Fibroblast of skin of back (primary cell): ENCODE measurements at places on chromosomes 1 and 21.

- DNase-seq, result no peak
These were observed 3.9 kb upstream of the P3R3URF start for GRCh38 chr1:46180082-46180616.

DNA sequence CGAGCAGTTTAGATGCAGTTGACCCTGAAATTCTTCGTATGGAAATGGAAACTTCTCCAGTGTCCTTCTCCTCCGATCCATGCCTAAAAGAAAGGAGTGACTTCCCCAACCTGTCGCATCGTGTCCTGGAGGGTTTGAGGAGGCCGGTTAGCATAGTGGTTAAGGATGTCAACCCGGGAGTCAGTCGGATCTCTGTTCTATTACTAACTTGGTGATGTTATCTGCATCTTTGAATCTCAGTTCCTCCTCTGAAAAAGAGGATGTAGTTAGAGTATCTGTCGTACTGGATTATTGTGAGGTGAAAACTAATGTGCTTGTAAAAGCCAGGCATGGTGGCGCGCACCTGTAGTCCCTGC, 684 bp downstream of the ZBTB8B start:
- DNase-seq, result no peak

GRCh38 chr1:212536586-212536985, 72.0 kb upstream of the ATF3 start:
- DNase-seq, result no peak

DNA sequence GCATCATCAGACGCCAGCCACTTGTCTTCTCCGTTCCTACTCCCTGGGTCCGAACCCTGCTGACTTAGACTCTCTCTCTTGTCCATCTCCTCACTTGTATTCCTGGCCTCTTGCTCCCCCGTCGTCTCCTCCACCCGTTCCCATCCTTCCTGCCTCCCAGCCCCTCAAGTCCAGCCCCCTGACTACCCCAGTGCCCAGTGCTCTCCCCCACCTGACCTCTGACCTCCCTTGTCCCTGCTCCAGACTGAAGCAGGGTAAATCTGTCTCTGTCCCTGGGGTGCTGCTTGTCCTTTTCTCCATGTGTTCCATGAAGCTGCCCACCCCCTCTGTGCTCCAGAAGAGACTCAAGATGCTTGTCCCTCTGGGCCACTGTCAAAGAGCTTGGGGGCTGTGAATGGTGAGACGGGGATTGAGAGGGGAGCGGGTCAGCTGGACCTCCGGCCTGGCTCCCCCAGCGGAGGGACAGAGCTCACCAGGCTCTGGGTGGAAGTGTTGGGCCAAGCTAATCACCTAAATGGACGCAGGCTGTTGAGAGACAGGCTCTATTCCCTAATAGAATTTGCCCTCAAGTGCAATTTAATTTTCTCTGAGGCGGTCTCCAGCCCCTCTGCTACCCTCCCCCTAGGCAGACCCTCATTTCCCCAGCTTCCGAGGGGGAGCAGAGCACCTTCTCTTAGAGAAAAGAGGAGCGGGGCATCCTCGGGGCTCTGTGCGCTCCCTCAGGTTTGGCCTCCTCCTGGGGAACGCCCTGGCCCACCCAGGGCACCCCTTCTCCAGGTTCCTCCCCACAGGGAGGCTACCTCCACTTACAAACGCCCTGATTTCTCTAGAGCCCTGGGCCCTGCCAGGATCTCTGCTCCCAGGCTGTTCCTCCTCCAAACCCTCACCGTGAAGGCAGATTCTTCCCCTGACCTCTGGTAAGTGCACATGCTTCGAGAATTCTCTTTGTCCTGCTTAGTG, 11.0 kb upstream of the LHX4 start:
- no peak for DNase-seq

- DNase-seq, result no peak
These were observed 11.0 kb downstream of the ALDH4A1 start for GRCh38 chr1:18891426-18891780.

DNA sequence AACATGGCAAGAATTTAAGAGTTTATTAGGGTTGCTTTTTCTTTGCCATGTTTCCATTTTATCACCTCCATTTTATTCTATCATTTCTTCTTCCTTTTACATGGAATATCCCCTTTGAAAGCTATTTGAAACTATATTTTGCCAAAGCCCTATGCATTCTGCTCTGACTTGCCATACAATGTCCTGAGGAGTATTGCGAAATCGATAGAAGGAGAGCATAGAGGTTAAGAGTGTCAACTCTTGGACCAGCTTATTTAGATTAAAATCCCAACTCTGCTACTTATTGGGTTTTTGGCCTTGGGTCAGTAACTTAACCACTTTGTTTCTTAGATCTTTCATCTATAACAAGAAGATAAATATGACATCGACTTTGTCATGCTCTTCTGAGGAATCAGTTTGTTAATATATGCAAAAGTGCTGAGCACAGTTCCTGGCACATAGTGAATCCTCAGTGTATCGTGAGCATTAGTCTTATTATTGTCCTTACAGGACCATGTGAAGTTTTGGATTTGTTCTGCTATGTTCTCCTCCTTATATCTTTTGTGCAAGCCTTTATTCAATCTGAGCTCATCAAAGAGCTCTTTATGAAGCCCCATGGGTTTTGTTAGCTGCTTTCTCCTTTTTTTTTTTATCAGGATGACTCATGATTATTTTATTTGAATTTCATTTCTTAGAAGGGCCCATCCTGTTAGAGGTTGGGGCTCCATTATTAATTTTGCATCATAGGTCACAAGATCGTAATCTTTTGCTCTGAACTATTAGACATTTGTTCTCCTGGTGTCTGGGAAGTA, 17.6 kb downstream of the ACKR1 start:
- DNase-seq, result no peak

DNA sequence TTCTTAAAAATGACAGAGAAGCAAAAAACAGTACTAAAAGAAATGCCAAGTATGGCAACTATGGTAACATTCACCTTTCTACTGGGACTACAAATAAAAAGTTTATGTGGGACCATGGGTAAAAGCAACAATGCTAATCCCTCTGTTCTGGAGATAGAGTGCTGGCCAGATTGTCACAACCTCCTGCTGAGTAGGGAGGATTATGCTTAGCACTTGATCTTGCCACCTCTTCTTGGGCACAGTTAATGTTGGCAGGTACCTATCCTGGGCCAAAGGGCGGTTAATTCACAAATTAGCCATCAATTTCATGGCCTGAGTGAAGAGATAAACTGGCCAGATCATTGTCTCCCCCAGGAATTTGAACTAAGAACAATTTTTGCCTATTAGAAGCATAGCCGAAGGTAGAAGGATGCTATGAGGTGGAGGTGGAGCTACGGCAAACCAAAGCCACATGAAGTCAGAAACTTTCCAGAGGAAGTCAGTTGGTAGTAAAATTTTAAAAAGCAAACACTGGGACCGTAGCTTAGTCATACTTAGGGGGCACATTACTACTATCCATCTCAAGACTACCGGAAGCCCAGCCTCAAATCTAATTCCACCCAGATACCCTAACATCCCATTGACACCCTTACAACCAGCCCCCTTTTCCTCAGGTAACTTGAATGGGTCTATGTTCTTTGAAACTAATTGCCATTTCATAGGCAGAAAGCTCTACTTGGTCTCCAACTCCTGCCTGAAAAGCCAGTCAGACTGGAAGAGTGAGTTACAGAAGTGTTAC, 2.7 kb downstream of the SCYL3 start:
- no peak for DNase-seq

GRCh38 chr1:186443638-186444037, 17.3 kb downstream of the PDC start:
- DNase-seq, result no peak

GRCh38 chr1:153610334-153610733, 2.6 kb downstream of the S100A16 start:
- DNase-seq, result no peak

DNA sequence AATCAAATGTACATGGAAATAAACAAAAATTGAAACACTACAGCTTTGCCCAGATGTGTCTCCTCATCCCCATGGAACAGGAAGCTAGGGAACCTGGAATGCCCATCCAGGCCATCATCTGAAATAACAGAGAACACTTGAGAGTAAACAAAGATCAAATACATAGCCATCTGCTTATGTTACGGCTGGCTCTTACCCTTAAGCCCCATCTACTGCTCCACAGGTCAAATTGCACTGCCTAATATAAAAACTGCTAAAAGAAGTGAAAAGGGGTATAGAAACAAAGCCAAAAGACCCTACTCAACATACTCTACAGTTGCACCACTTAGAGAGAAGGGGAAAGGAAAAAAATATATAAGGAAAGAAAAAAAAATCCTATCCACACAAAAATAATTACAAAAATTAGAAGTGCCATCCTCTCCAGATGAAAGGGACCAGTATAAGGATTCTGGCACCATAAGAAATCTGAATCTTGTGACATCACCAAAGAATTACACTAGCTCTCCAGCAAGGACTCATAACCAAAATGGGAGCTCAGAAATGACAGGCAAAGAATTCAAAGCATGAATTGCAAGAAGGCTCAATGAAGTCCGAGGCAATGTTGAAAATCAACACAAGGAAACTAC, 26.9 kb downstream of the OR6Y1 start:
- peak; percentile 8 for DNase-seq

DNA sequence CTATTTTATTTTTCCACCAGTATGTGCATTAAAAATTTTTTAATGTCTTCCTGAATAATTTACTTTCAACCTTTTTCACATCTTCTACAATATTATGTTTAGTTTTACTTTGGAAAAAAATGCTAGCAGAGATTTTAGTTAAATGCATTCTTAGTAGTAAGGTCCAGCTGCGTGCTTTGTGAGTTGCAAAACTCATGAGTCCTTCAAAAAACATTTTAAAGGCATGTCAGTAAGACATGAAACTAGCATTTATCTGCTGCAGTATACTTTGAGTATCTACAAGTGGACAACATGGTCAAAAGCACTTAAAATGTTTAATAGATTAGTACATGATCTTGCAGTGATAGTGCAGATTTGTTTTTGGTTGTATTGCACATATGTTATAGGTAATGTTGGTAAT, 139.0 kb downstream of the HS2ST1 start:
- DNase-seq, result no peak

DNA sequence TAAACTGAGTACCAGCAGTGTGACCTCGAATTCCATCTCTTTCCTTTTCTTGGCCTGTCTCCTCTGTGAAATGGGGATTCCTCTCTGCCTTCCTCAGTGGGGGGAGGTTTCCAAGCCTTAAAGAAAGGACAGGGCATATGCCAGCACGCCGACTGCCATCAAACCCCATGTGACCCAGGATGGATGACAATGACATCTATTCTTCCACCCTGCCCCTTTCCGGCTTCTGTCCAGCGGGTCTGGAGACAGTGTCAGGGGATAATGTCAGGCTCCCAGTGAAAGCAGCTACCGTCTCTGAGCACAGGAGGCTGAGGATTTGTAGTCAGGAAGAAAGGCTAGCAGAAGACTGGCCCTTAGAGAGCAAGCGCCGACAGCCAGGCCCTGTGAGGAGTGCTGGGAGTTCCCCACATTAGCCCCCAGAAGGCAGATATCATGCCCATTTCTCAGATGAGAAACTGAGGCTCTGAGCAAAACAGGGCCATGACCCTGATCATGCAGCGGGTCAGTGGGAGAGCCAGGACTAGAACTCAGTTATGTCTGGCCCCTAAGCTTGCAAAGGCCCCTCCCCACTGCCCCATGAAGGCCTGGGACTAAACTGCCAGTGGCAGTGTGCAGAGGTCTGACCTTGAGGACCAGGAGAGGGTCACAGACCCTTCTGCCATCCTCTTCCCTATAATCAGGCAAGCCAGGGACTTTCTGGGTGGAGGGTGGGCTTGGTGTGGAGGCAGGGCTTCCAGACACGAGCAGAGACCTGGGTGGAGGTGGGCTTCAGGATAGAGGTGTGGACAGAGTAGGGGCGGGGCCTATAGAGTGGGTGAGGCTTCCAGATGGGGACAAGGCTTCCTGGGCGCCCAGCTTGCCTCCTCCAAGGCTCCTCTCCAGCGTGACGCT, 30.1 kb downstream of the CDCA8 start:
- DNase-seq, result no peak

- no peak for DNase-seq
These were observed 34.6 kb downstream of the IL12RB2 start for GRCh38 chr1:67342076-67342890.

DNA sequence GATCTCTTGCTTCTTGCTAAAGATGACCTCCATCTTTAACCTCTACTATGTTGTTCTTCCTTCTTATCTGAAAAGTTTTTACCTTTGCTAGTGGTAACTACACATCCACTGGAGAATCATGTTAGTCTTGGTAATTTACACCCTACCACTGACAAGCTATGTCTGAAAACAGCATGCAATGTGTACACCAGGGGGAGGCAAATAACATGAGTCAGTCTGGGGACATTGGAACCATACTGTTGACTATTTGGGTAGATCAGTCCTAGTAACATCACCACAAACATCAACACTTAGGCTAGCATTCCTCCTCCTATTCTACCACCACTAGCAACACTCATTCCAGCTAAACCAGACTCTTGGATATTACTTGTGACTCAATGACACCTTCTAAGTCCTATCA, 549.0 kb downstream of the KCNT2 start:
- no peak for DNase-seq

DNA sequence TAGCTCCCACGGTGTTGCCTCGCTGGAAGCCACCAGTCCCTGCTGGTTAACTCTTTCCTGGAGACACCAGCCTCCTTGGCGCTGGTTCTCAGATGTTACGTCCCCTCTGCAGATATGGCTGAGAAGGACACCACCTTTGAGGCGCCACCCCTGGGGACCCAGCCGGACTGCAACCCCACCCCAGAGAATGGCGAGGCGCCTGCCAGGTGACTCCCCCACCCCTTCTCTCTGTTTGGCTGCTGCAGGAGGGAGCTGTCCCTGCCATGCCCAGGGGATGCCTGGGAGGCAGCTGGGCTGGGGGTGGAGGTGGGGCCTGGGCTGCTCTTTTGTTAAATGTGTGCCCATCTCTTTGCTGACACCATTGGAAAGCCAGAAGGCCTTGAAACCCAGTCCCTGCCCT, 43.6 kb upstream of the TNFRSF1B start:
- DNase-seq, result no peak

DNA sequence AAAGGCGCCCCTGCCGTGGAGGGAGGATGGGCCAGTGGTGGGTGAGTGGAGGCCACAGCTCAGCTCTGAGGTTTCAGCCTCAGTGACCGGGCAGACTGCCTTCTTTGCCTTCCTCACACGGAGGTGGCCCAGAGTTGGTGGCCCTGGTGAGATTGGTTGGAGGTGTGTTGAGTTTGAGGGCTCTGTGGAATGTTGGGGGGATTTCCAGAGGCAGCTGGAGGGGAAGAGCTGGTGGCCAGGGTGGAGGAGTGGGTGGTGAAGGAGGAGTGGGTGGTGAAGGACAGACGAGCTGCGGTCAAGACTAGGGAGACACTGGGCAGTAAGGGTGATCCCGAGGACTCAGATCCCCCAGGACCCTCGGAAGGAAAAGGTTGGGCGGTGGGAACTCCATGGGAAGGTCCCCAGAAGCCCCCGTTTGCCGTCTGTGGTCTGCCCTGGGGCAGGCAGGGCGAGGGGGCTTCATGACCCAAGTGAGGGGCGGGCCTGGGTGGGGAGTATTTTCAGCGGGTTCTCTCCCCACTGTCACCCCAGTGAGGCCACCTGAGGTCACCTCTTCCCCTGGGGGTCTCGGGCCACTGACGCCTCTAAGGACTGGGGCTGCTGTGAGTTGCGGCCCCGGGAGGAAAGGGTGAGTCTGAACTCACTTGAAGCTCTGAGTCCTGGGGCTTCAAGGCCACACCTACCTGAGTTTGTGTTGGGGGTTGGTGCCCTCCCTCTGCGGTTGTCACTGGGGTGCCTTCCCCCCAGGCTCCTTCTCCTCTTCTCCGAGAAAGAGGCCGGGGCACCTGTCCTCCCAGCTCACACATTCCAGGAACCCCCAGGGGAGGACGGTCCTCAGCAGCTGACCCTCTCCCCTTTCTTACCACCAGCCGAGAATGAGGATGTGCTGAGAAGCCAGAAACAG, 22.7 kb upstream of the PIK3CD start:
- DNase-seq, result no peak
